ENCODE measurements at places on chromosomes 4 and X. TPM values are rescaled to one million over a fixed set of nuclear protein-coding genes. Genes with fewer than 3 reads are reported as not detected.

DNA sequence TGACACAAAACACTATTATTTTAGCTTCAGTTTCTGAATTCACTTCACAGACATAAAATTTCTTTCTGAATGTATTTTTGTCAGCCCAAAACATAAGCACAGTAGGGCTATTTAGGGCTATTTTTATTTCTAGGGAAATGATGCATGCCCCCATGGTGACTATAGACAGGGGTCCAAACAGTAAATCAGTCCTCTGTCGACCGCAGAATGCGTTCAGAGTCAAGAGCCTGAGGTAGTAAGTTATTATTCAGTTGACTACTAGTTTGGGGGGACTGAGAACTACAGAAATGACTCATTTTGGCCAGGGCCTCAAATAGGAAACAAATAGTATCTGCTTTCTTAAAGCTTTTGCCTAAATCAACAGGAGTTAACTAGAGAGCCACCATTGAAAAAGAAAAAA lies 414.4 kb downstream of the AFF2 start:
- DNase-seq, result no peak

DNA sequence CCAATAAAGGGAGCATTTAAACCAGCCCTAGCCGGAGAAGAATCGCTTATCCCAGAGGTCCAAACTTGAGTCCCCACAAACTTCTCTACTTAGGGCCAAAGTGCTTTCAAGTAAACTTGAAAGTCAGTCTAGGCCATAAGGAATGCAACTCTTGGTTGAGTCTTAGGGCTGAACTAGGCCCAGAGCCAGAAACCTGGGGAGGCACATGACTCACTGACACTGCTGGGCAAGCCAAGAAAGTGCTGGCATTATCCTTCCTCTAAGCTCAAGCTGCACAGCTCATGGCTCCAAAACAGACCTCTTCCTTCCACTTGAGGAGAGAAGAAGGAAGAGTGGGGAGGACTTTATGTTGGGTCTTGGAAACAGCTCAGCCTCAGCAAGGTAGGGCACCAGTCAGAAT lies 1257.3 kb upstream of the DIAPH2 start:
- no peak for DNase-seq

- no peak for DNase-seq
Observed at GRCh38 chr4:189771696-189772361, 168.8 kb upstream of the FRG1 start.

DNA sequence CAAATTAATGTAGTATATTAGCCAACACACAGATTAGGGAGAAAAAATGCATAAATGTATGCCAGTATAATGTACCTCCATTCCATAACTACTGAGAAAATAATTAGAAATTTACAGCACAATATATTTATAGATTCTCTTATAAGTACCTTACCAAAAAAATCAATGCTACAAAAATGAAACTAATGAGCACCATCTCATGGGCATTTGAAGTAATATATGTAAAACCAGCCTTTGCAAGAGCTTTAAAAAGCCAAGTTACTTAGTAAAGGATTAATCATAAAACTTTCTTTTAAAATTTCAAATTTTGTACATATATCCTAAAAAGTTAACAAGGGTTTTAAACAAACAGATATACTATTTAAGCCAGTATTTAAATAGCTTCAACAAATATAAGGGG lies 43.2 kb downstream of the LRBA start:
- no peak for DNase-seq

DUSP21 gene
- total RNA-seq, result not detected

LONRF3 gene
- total RNA-seq, result 2.7 TPM

- no peak for DNase-seq
Observed at GRCh38 chrX:101219116-101219863, at the start of gene DRP2. DRP2 (plus strand) TSS chrX:101219786; CDS start chrX:101231648, 11,862 bp downstream.

DNA sequence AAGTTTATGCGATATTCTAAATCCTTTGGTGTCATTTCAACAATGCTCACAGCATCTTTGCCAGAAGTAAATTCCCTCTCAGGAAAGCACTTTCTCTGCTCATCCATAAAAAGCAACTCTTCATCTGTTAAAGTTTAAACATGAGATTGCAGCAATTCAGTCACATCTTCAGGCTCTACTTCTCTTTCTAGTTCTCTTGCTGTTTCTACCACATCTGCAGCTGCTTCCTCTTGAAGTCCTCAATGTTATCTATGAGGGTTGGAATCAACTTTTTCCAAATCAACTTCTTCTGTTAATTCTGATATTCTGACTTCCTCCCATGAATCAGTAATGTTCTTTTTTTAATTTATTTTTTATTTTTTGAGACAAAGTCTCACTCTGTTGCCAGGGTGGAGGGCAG lies 100.9 kb downstream of the LCORL start:
- no peak for DNase-seq

- no peak for DNase-seq
Observed at GRCh38 chr4:77045490-77045889, 30.3 kb downstream of the CCNI start.

DNA sequence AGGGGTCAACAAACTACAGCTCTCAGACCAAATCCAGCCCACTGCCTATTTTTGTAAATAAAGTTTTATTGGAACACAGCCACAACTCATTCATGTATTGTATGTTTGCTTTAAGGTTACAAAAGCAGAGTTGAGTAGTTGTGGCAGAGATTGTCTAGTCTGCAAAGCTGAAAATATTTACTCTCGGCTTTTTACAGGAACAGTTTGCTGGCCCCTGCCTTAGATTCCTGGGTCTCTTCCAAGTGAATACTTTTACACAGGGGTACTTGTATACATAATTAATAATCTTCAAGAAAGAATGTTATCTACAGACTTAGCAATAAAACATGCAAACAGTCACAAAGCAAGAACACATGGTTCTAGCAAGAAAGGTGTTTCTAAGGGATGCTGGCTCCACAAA lies 154.2 kb downstream of the AMELX start:
- DNase-seq, result no peak

DNA sequence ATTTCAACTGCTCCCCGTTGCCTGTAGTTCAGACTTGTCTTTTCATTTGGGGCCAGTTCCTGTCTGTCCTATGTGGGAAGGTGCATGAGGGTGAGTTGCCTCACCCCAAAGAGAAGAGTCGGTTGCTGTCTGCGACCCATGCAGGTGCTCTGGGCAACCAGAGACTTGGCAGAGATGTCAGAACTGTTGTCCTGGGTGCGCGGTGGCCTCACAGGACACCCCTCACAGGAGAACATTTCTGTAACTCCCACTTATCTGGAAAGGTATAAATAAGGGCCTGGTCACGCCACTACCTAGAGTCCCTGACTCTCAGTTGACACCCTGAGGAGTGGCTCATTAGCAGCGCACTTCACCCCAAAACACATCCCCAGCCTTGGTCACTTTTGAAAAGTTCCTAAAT lies 9.7 kb upstream of the NAT8L start:
- DNase-seq, result no peak

RHOXF2 gene
- not detected for total RNA-seq

VCX gene
- total RNA-seq, result not detected

COL25A1 gene
- 8.6 TPM for total RNA-seq

- no peak for DNase-seq
Observed at GRCh38 chr4:128573781-128574508, 235.6 kb upstream of the JADE1 start.

DNA sequence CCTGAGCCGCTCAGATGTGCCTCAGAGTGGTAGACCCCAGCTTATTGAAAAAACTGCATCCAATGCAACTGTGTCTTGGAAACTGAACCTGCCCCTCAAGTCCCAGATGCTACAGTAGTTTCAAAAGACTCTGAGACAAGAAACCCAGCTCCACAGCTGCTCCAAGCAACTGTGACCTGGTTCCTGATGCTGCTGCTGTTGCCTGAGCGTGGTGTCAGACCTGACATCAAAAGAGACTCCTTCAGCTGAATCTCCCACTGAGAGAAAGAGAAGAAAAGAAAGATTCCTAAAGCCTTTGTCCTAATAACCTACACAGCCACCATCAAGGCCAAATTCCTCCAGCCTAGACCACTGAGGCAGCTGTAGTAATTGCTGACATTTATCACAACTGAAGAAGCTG lies 630.1 kb downstream of the STIM2 start:
- DNase-seq, result no peak

OCIAD2 gene
- total RNA-seq, result 16.3 TPM

- no peak for DNase-seq
Observed at GRCh38 chrX:50594788-50595187, 124.2 kb upstream of the DGKK start.

DNA sequence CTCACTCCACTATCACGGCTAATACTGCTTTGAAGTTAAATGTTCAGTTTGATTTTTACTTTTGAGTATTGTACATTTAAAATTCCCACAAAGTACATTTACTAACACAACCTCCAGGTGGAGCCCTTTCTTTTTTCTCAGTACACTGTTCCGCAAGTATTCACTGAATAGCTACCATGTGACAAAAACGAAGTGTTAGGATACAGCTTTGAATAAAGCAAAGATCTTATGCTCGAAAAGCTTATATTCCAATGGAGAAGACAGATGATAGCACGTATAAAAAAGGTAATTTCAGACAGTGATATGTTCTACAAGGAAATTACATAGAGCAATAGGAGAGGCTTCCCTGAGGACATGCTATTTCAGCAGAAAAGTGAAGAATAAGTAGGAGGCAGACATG lies 60.7 kb upstream of the ABCG2 start:
- DNase-seq, result peak; percentile 65

DNA sequence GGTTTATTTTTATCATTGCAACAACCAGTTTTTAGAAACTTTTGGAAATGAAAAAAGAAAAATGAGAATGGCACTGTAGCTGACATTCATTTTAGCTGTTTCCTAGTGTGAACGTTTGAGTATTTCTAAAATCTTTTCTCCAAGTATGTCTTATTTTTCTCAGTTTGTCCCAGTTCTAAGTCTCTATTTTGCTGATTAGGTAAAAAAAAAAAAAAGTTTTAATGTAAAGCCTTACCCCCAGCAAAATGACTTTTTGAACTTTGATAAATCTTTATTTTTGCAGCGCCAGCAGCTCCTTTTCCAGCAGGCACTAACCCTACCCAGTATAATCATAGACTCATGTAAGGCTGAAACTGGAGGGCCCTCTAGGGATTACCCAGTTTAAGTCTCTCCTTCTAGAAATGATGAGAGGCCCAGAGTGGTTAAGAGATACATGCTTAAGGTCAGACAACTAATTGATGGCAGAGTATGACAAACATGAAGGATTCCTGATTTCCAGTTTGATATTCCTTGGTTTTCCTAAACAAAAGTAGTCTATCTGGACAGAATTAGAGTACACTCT lies 84.3 kb upstream of the SLC4A4 start:
- no peak for DNase-seq

SYN1 gene
- total RNA-seq, result 0.30 TPM

DNA sequence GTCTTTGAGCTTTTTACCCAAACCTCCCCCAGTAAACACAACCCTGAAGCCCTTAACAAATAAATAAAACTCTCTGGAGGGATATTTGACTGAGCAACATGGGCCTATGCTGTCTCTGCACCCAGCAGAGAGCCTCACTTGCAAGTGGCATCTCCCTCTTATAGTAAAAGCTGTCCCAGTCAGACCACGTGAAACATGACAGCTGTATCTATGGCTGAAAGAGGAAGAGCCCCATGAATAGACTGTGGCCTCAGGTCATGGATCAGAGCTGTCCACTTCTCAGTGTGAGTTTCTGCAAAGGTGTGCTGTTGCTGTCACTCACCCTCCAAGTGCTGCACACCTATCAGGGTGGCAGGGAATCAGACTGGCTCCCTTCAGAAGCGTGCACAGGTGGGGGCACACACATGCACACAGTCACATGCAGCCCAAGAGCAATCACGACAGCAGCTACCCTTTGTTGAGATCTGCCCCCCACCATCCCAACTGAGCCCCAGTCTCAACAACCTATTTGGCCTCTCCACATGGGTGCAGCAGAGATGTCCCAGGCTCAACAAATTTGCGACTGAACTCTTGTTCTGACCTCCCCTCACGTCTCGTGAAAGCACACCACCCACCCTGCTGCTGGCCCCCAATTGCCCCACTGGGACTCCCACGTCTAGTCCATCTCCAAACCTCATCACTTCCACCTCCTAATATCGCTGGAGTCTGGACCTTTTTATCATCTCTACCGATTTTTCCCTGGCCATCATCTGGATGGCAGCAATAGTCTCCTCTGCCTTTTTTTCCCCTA lies 45.6 kb downstream of the NAT8L start:
- DNase-seq, result no peak

IRF2 gene
- 27.0 TPM for total RNA-seq

Data from skin of body (tissue), 3 donors.